ENCODE measurements at places on chromosomes 7 and 10.

DNA sequence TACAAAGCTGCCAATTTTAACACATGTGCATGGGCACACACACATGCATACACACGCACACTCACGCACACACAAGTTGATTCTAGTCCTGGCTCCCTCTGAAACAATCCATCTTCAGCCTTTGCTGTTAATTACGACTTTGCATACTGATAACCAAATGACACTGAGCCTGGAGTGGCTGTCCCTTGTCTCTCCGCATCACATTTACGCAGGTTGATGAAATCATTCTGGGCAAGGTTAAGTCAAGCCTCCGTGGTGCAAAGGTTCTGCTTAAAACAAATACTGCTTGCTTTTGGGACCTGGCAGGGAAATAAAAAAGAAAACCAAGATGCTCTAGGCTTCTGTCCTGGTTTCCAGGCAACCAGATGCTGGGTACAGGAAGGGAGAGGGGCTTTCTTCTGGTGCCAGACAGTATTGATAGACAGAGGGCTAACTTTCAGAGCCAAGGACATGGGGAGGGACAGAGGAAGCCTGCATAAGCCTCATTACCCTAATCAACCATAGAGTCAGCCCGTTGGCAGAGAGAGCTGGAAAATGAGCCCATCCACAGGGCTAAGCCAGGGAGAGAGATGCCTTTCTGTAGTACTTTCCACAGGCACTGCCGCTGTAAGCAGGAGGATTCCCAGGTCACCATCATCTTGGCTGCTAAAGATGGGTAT lies 233.0 kb downstream of the WDR11 start:
- DNase-seq: no peak

DNA sequence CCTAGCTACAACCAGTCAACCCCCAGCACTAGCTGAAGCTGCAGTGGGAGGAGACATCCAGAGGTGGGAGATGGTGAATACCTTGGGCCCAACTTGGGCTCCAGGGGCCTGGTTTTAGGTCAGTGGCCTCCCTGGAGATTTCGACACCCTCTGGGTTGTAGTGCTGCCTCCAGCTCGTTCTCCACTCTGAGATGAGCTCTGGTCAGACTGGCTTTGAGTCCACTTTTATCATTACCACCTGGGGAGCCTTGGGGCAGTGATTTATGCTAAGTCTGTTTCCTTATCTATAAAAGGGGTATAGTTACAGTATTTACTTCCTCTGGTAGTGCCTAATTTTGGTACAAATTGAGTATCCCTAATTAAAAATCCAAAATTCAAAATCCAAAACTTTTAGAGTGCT lies 22.8 kb downstream of the PPIA start:
- no peak for DNase-seq

- DNase-seq: no peak
These were observed 47.9 kb upstream of the ITPRID1 start for GRCh38 chr7:31466036-31466435.

DNA sequence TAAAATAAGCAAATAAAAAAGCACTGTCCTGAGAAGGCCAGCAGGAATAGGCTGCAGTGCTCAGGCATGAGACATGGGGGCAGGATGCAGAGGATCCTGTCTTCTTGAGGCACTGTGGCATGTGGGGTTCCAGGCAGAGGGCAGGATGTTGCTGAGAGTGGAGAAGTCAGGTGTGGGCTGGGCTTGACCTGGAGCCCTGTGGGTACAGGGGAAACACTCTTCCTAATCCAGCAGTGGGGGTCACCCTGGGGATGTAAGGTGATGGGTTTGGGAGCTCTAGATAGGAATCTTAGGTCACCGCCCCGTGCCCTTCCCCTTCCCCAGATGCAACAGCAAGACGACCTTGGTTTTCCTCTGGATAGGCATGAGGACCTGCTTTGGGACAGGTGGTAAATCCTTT lies 13.6 kb downstream of the SUMF2 start:
- DNase-seq: no peak

DNA sequence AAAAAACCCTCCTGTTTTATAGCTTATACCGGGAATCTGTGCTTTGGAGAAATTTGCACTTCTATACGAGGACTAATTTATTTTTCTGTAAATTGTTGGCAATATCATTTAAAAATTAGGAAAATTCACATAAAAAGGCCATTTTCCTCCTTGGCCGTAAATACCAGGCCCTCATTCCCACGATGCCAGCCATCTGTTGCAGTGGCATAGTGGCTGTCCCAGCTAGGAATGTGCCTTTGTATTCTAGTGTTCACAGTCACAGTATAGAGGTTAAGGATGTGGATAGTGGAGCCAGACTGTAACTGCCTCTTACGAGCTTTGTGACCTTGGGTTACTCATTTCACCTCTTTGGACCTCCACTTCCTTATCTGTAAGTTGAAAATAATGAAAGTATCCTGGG lies 312.5 kb downstream of the GPR158 start:
- no peak for DNase-seq

GRCh38 chr10:106577266-106577665 lies 587.2 kb downstream of the SORCS1 start:
- peak; percentile 68 for DNase-seq

- no peak for DNase-seq
These were observed 187.9 kb downstream of the CDC14C start for GRCh38 chr7:49112222-49112621.

GRCh38 chr10:3877211-3878000 lies 92.4 kb upstream of the KLF6 start:
- DNase-seq: no peak

DNA sequence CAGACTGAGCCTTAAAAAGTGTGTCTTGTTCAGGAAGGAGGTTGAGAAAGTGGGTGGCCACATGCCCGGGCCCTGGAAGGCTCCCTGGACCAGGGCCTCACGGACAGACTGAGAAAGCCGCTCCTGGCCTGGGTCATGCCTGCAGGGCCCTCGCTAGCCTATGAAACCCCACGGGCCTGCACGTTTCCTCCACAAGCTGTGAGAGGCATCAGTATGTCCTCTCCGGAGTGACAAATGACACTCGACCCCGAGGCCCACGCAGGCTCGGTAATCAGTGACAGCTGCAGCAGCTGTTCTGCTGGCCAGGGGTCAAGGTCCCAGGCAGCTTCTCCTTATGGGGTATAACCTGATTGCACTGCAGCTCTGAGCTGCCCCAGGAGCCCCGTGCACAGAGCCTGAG lies 47.6 kb downstream of the ASB13 start:
- no peak for DNase-seq

DNA sequence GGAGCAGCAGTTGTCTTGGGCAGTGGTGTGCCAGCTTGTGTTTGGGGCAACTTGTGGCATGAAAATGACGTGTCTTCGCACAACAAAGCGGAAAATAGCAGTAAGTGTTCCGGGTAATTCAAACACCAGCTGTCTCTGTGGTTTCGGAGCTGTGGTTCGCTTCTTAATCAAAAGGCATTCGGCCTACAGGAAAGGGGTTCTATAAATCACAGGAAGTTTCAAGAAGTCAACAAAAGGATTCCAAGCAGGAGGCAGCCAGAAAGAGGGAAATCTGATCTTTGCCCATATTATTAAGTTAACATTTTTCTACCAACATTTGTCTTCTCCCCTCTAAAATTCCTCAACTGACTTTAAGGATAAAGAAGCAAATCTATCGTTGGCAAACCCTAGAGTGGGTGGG lies 353.4 kb downstream of the FGFR2 start:
- DNase-seq: no peak

DNA sequence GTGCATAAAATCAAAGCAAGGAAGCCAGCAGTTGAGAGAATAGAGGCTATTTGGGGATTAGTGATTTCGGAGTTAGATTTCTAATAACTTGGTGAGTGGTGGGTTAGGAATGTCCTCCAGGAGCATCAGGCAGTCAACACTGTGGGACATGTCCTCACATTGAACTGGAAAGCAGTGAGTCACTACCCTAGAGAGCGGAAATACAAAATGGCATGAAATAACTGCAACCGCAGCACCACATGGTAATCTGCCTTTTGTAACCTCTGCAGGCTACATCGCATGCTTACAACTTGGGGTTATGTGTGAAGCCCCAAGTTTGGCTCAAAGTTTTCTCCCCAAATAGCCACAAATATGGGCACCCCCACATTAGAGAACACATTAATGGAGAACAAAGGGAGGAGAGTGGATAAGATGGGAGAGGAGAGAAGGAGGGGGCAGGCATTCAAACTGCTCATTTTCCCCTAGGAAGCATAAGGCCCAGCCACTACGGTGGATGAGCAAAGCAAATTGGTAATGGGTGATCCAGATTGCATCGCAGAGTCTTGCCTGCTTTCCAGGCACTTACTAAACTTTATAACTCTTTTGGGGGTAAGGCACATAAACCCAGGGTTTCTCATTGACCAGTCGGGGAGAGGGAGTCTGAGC lies 22.0 kb upstream of the SLF2 start:
- peak; percentile 98 for DNase-seq

GRCh38 chr7:132532281-132532680 lies 44.0 kb downstream of the PLXNA4 start:
- DNase-seq: no peak

DNA sequence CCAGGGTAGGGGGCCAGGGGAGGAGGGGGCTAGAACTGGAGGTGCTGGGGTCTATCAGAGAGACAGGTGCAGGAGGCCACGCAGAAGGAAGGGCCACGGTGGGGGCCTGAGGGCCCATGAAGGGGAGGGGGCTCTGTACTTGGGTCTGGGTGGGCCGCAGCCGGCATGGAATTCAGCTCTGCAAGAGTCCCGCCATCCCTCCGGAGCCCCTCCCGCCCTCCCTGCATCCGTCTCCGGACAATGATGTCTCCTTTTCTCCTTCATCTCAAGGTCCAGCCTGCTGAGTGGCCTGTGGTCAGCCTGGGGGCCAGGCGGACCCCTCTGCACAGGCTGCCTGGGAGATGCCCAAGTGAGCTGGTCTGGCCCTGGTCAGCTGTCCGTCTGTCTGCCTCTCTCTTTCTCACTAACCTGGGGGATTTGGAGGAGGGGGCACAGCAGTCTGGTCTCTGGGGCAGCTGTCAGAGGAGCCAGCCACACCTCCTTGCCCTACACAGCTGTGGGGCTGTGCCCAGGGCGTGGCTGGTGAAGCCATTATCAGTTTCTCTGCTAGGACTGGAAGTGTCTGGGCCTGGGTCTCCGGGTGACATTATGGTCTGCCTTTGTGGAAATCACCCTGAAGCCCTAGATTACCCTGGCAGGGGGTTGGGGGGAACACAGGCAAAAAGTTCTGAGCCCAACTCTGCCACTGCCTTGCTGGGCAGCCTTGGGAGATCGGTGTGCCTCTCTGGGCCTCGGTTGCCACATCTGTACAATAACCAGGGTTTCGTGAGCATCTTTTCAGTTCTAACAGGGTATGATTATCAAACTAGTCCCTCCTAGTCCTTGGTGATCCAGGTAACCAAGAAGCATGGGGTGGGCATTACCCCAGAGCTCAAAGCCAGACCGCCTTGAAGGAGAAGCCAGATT lies 19.0 kb upstream of the HSPB1 start:
- no peak for DNase-seq

DNA sequence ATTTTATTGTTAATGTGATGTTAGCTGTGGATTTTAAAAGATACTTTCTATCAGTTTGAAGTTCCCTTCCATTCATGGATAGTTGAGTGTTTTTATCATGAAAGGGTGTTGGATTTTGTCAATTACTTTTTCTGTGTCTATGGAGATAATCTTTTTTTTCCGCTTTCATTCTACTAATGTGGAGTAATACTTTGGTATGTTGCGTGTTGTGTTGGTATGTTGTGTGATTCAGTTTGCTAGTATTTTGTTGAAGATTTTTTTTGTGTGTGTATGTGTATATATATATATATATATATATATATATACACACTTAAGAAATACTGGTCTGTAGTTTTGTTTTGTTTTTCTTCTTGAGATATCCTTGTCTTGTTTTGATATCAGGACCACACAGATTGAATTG lies 100.3 kb downstream of the CCSER2 start:
- DNase-seq: peak; percentile 79

- peak; percentile 50 for DNase-seq
These were observed 744 bp downstream of the FRAT2 start for GRCh38 chr10:97333601-97334369.

GRCh38 chr10:33125111-33125510 lies 167.1 kb upstream of the ITGB1 start:
- DNase-seq: no peak

- DNase-seq: peak; percentile 32
These were observed 458.3 kb downstream of the PLXDC2 start for GRCh38 chr10:20274571-20274970.

DNA sequence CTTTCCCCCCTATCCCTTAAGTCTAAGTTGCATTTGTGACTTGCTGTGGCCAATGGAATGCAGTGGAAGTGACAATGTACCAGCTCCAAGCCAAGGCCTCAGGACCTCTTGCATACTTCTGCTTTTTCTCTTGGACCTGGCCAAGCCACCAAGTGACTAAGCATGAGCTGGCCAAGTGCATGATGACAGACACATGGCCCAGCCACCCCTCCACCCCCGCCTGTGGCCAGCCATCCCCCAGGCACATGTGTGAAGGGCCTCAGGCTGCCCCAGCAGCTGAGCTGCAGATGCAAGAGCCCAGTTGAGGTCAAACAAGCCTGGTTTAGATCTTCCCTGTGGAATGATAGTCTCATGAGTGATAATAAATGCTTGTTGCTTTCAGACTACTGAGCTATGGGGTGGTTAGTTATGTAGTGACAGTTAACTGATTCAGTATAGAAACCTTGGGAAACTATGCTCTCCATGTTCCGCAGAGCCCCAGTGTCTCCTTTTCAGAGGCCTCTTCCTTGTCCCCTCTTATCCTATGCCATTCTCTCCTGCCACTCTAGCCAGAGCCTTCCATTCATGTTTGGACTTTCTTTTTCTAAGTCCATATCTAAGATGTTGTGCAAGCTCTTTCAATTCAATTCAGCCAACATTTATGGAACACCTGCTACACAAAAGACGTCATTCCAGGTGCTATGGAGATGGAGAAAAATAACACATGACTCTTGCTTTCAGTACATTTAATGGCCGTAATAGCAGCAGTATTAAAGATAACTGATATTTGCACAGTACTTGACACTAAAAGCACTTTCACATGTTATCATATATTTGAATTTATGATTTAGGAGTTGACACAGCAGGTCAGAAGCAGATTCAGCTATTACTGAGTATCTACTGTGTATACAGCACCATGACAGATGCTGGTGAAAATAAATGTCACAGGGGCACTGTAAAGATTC lies 55.5 kb upstream of the LOXL4 start:
- DNase-seq: peak; percentile 61

- DNase-seq: peak; percentile 36
These were observed 10.6 kb downstream of the RPA3 start for GRCh38 chr7:7707806-7708205.

GRCh38 chr7:125599387-125599786 lies 669.8 kb upstream of the POT1 start:
- no peak for DNase-seq

DNA sequence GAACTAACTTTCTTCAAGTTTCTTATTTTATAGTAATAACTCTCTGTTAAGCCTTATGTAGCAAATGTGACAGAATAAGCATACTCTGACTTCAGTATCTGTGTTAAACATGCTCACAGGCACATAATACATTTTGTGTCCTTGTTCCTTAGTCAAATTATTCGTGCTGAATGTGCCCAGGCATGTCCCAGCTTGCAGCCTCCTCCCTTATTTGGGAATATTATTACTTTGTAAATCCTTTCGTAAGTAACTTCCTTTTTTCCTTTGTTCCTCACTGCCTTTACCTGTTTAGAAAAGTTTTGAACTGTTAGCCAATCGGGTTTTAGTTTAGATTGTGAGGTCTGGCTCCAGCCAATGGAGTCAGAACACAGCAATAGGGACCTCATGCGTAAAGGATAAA lies 46.9 kb downstream of the GALNT11 start:
- DNase-seq: no peak
